ENCODE measurements at places on chromosomes 1 and 21. TPM values are rescaled to one million over a fixed set of nuclear protein-coding genes. Genes with fewer than 3 reads are reported as not detected.

The ARHGAP29 gene
- total RNA-seq = not detected

The PLA2G2D gene
- total RNA-seq = not detected

The KDF1 gene
- total RNA-seq = 1.3 TPM

The JMJD4 gene
- 7.4 TPM for total RNA-seq

The GPR52 gene
- 0.49 TPM for total RNA-seq

The VWA5B1 gene
- not detected for total RNA-seq

The FMO5 gene
- 0.43 TPM for total RNA-seq

The SAMD11 gene
- total RNA-seq = not detected

The CXADR gene
- 1.0 TPM for total RNA-seq

The GIPC2 gene
- 0.08 TPM for total RNA-seq

The SNIP1 gene
- 84.2 TPM for total RNA-seq

The TMEM240 gene
- total RNA-seq = 1.3 TPM

The C1orf185 gene
- not detected for total RNA-seq

Measured in CD8-positive, alpha-beta T cell (primary cell).